ENCODE measurements at places on chromosomes 5 and 9. TPM values are rescaled to one million over a fixed set of nuclear protein-coding genes. Genes with fewer than 3 reads are reported as not detected.

Gene NHP2
- 99.2 TPM for total RNA-seq

Gene DBH
- not detected for total RNA-seq

Gene CCDC152
- 0.45 TPM for total RNA-seq

Gene SLIT3
- total RNA-seq, result 83.6 TPM

Gene CHMP5
- 52.0 TPM for total RNA-seq

Gene IFNB1
- not detected for total RNA-seq

Data from mesenteric fat pad (tissue), 1 donor.